ENCODE measurements at places on chromosomes 2 and 18. TPM values are rescaled to one million over a fixed set of nuclear protein-coding genes. Genes with fewer than 3 reads are reported as not detected.
A peak's percentile ranks its signal among the peaks of the same experiment; 100 is the strongest.

IL1F10 gene
- not detected for total RNA-seq

LHCGR gene
- not detected for total RNA-seq

SNED1 gene
- total RNA-seq = 105 TPM

MREG gene
- 2.8 TPM for total RNA-seq

RAB27B gene
- total RNA-seq = 1.7 TPM

CPS1 gene
- 35.7 TPM for total RNA-seq

ZSCAN30 gene
- 22.6 TPM for total RNA-seq

DNA sequence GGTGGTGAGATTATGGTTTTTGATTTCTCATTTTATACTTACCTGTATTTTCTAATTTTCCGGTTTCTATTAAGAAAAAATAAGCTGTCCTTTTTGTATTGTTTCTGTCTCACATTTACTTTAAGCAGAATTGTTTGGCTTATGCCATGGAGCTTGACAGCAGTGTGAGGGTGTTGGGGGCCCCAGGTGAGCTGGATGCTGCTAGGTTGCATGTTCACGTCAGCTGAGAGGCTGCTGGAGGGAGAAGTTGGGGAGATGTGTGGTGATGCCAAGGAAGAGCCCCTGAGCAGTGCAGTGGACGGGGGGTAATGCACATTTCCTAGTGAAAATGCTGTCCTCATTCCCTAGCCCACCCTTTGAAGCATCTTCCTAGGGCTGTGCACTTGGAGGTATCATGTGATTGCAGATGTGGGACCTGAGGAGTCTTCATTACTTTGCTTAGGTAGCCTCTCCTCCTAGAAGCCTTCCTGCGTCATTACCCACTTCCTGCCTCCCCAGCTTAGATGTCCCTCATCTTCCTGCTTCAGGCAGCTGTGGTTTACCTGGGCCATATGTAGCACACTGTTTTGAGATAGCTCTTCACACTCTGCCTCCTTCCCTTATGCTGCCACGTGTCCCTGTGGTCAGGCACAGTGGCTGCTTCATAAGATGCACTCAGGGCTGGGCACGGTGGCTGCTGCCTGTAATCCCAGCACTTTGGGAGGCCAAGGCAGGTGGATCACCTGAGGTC, 16.2 kb downstream of the ATG16L1 start:
- DNase-seq = no peak

GRCh38 chr2:239677453-239678185, 276.8 kb upstream of the HDAC4 start:
- DNase-seq = no peak

- DNase-seq = no peak
Observed at GRCh38 chr2:88892788-88893187, 201.3 kb downstream of the RPIA start.

GRCh38 chr2:201984800-201985525, 48.7 kb upstream of the FZD7 start:
- DNase-seq = no peak

DNA sequence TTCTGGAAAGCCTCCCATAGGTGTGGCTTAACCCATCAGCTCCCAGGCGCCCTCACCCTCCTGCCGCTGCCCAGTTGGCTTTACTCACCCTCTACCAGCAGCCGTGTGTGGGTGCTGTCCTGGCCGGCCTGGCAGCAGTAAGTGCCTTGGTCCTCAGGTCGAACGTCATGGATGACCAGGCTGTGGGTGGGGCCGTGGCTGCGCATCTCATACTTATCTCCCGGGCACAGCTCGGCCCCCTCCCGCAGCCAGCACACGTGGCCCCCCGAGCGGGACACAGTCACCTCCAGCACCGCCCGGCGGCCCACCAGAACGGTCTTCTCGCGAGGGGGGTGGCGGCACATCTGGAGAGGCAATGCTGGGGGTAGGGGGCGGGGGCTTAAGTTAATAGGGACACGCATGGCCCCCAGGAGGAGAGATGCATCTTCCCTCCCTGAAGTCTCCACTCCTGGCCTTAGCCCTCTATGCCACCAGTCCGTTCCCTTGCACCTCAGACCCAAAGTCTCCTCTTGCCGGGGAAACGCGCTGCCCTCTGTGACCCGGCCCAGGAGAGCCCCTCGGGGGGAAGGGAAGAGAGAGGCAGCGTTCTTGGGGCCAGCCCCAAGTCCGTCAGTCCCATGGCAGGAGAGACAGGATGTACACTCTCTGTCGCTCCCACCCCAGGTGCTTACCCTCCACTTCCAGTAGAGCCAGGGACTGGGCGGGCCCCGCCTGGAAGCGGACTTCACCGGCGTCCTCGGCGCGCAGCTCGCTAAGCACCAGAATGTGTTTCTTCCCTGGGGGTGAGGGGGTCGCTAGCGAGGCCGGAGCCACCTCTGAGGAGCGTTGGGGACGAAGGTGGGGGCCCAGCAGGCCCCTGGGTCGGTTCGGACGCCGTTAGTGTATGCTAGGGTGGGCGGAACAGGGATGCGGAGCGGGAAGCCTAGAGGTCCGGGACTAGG, 7.9 kb downstream of the TMEM198 start:
- DNase-seq = peak; percentile 35

DNA sequence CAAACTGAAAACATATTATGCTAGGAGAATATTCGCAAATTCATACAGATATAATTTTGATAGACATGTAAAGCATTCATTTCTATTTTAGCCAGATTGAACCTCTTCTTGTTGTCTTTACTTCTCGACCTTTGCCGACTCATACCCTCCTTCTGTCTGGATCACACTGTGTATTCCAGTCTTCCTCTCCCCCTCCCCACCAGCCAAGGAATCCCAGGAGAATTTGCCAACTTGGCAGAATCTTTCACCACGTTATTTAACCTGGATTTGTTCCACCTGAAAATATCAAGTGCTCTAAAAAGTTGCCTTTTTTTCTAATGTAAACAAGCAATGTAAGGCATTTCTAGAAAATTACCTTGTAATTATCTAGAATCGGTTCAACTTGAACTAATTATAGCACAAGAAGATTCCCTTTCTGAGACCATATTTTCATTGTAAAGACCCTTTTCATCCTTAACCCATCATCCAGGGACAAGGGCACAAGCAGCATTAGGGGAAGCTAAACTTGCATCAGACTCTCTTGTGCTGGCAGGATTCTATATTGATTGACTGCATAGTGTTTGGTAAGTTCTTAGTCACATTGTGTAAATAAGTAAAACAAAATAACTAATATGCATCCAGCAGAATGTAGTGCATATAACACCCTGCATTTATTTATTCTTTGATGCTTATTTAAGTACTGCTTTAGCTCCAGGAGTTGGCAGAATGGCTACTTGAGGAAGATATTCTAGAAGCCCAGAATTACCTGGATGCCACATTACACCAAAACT, 1328.7 kb upstream of the NXPH2 start:
- no peak for DNase-seq

- DNase-seq = no peak
Observed at GRCh38 chr2:172822585-172822984, 86.9 kb downstream of the RAPGEF4 start.

GRCh38 chr2:219958941-219959340, 331.5 kb downstream of the SLC4A3 start:
- DNase-seq = no peak
